ENCODE measurements at places on chromosomes 7 and 10. TPM values are rescaled to one million over a fixed set of nuclear protein-coding genes. Genes with fewer than 3 reads are reported as not detected.

The CYP2C9 gene
- polyA plus RNA-seq = 4.8 TPM

The DEPP1 gene
- polyA plus RNA-seq = 7.7 TPM

GRCh38 chr7:37425498-37425897, 23.2 kb downstream of the ELMO1 start:
- DNase-seq = no peak

GRCh38 chr10:58282615-58283014, 13.7 kb downstream of the CISD1 start:
- DNase-seq = no peak

- DNase-seq = no peak
These were observed 116.8 kb downstream of the HIPK2 start for GRCh38 chr7:139661043-139661440.

GRCh38 chr10:17348501-17349349, 105.7 kb downstream of the ST8SIA6 start:
- peak; percentile 46 for DNase-seq

Measured in renal pelvis (tissue), 12 donors.